ENCODE measurements at places on chromosomes 3 and 15.

DNA sequence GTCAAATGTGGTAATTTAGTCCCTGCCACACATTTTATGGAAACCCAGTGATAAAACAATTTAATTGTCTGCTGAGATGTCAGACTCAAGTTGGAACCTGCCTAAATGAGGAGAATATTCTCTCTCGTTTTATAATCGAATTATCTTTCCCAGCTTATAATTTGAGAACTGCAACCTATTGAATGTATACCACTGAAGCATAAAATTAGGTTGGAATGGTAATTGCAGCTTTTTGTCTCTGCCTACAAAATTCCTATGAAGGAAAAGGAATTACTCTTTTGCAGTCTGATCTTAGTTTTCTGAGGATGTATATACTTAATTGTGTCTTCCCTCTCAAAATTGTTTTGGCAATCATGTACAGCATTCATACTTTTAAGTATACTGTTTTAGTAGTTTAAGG lies 28.9 kb downstream of the RAD51 start:
- no peak for DNase-seq

DNA sequence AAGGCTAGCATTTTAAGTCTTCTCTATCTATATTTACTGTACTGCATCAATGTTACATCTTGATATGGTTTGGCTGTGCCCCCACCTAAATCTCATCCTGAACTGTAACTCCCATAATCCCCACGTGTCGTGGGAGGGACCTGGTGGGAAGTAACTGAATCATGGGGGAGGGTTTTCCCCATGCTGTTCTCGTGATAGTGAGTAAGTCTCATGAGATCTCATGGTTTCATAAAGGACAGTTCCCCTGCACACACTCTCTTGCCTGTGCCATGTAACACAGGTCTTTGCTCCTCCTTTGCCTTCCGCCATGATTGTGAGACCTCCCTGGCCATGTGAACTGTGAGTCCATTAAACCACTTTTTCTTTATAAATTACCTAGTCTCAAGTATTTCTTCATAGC lies 161.5 kb downstream of the TBC1D5 start:
- no peak for DNase-seq

DNA sequence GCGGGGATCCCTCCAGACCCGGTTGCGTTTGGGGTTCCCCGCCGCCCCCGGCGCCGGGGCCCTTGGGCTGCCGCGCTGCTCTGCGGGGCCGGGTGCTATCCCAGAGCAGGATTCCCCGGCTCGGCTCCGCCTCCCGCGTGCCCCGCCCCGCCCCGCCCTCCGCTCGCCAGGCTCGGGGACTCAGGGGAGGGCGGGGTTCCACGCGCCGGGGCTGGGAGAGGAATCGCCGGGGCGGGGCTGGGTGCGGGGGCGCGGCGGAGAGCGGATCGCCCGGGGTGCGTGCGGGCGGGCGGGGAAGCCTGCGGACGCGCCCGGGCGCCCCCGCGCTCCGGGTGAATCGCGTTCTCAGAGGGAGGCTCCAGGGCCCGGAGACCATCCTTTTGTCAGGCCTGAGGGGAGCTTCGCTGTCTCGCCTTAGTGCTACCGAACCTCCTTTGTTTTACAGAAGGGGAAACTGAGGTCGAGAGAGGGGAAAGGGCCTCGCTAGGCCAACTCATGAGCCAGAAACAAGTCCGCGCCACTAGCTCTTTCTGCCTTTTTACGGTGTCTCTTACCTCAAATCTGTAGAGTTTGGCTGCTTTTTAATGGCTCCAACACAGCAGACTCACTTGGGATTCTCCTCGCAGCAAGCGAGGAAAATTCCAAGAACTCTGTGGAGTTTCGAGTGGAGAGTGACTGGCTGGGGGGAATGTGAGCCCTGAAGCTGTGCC lies at the start of gene TMEM158:
Gene TMEM158, minus strand, starts transcription at position 82 of the 710 bp plus-strand sequence. CDS start 260 bp downstream, outside the sequence.
- DNase-seq, result peak; percentile 42

- no peak for DNase-seq
Observed at GRCh38 chr3:47082519-47082918, 81.4 kb downstream of the SETD2 start.

DNA sequence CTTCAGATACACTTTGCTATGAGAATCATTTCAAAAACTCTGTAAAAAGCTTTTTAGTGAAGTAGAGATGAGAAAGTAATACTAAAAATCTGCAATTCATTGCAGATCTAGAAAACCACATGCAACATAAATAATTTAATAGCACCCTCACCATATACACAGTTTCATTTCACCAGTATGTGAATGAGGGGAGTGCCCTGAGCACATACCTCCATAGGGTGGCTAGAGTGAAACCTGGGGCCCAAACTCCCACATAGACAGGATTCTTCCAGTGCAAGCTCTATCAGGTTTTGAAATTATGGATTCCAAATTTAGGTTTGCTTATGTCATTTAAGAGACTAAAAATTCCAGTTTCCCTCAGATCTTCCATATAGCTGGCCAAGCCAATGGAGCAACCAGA lies 973.4 kb upstream of the CFAP20DC start:
- DNase-seq, result no peak

DNA sequence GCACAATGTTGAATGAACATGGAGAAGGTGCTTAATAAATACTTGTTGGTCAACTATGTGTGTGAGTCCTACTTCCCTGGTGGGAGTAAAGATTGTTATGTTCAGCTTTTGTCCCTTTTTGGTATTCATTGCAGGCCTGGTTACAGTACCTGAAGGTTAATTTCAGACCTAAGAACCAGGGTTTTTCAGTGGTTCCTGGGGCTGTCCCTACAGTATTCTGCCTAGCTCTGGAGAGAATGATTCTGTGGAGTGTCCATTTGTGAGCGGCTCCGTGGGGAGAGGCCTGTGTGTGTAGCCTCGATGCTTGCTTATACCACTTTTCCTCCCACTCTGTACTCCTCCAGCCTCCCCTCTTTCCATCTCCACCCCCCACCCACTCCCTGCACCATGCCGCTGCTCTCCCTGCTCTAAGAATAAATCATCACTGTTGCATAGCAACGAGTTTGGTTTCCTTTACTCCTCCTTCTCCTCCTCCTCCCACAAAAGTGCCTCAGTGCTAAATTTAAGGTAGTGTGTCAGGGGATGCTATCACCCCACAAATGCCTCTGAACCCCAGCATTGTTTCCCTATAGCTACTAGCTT lies 150.6 kb upstream of the ROPN1 start:
- DNase-seq, result no peak

DNA sequence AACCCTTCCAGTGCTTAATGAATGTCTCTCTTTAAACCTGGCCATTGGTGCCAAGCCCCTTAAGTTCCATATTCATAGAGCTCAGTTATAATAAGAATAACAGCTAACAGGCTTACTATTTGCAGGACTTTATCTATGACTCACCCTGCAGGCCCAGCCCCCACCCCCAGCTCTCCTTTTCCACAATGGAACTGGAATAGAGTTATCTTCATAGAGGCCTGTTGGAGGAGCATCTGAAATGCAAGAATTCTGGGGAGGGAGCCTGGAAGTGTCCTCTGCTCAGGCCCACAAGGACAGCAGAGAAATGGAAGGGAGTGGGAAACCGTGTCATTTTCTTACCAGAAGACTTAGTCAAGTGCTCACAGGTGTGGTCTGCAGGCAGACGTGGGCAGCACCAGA lies 52.8 kb downstream of the SEMA5B start:
- DNase-seq, result no peak

DNA sequence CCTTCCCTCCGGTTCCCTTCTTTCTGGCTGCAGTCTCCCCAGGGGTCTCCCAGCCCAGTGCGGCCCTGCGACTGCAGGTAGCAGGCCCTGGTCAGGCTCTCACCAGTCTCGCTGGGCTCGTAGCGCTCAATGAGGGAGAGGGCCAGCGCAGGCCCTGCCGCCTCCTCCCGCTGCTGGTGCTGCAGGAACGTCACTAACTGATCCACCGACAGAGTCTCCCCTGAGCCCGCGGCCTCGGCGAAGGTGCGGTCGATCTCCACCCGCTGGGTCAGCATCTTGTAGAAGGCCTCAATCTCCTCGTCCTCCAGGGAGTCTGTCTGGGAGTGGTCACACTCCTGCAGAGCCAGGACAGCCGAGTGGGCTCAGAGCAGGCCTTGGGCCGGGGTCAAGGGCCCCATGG lies 18.3 kb downstream of the PLCD1 start:
- no peak for DNase-seq

- DNase-seq, result no peak
Observed at GRCh38 chr15:70014860-70015490, 82.7 kb downstream of the TLE3 start.

DNA sequence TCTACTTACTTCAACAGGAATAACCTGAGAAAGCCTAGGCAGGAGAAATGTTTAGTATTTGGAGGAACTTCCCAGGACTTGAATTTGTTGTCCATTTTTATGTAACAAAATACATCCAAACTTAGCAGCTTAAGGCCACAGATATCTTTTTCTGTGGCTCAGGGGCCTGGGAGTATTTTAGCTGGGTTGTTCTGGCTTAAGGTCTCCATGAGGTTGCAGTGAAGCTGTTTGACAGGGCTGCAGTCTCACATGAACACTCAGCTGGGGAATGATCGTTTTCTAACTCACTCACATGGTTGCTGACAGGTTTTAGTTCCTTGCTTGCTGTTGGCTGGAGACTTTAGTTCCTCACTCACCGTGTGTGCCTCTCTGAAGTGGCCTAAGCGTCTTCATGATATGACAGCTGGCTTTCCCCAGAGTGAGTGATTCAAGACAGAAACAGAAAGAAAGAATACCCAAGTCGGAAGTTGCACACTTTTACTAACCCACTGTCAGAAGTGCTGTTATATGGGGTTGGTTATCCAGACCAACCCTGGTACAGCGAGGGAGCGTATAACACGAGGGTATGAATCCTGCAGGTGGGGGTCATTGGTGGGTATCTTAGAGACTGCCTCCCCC lies 229.7 kb upstream of the TBL1XR1 start:
- DNase-seq, result no peak

GRCh38 chr15:63699101-63699785 lies 102.1 kb downstream of the FBXL22 start:
- no peak for DNase-seq

DNA sequence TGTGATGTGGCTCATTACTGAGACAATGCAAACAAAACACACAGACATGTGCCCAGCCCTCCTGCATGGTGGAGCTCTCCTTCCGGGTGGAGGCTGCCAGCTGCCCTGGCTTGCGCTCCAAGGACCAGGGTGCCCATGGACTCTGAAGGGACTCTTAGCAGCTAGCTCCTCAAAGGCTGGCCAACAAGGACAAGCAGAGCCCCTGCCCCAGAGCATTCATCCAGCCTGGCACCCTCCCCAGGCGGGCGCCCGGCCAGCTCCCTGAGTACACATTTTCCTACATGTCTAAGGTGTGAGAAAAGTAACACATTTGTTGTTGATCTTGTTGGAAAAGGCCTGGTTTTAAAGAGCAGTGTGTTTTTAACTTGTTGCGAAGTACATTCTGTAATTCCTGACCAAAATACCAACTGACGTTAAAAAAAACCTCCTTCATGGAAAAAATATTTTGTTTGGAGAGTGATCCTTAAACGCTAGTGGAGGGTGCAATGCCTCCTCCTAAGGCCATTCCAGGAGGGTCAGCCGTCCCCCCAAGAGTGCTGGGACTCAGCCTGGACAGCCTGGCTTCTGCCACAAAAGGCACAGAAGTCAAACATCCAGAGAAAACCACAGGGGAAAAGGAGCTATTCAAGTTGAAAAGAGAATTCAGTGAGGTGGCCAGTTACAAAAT lies 86.9 kb downstream of the KLF15 start:
- no peak for DNase-seq

- peak; percentile 6 for DNase-seq
Observed at GRCh38 chr3:47324278-47324865, 41.6 kb downstream of the KLHL18 start.

GRCh38 chr3:151218136-151218535 lies 15.1 kb upstream of the GPR171 start:
- DNase-seq, result no peak

GRCh38 chr3:124607163-124607562 lies 123.1 kb upstream of the UMPS start:
- DNase-seq, result no peak

- no peak for DNase-seq
Observed at GRCh38 chr3:39327746-39328349, 1.7 kb upstream of the CCR8 start.

DNA sequence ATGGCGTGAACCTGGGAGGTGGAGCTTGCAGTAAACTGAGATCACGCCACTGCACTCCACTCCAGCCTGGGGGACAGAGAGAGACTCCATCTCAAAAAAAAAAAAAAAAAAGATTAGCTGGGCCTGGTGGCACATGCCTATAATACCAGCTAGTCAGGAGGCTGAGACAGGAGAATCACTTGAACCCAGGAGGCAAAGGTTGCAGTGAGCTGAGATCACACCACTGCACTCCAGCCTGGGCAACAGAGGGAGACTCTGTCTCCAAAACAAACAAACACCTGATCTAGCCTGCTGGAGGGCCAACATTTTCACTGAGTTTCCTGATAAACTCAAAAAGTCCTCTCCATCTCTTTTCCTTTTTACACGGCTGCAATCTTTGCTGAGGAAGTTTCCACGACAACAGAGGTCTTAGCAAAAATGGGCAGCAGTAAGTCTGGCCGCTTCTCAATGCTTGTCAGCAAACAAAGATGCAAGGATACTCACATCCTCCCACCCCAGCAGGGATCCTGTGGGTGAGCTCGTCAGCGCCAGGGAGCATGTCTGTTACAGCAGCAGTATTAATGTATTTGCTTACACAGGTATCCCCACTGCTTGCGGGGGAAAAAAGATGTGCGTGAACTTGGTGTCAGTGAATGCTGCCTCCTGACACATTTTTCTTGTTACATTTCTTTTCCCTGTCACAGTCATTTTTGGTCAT lies 21.0 kb upstream of the CCDC174 start:
- no peak for DNase-seq

GRCh38 chr3:81763001-81763400 lies 1.6 kb upstream of the GBE1 start:
- DNase-seq, result no peak

- no peak for DNase-seq
Observed at GRCh38 chr3:33639889-33640288, 78.2 kb downstream of the CLASP2 start.

- no peak for DNase-seq
Observed at GRCh38 chr15:57017024-57017423, 98.6 kb downstream of the TCF12 start.

DNA sequence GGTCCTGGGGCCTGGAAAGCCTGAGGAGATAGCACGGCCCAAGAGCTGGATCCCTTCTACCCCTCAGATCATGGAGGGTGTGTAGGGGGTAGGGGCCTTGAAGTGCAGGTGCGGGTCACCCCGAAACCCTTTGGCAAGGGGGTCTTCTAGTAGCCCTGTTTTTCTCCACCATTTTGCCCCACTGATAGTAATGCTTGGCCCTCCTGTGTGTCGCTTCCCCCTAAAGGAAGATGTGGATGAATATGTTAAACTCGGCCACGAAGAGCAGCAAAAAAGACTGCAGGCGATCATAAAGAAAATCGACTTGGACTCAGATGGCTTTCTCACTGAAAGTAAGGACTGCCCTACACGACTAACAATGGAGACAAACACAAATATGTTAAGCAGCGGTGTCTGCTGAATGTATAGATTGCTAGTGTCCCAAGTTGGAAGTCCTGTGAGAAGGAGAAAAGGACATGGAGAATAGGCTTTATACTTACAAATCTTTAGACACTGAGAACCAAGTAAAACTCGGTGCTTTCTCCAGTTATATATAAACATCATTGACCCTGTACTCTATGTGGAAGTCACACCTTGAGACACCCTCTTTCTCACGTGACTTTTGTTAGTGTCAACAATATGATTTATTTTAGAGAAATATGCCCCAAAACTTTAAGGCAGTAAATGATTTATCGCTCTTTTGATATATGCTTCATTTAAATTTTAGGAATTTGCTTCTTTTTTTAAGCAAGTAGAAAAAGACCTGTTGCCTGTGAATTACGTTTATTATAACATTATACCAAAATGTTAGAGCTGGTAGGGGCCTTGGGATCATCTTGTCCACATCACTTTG lies 802 bp downstream of the RCN2 start:
- no peak for DNase-seq

Data from CD8-positive, alpha-beta memory T cell (primary cell).